Bronchus fibroblast of lung (primary cell): ENCODE measurements at places on chromosomes 12 and 14. TPM values are rescaled to one million over a fixed set of nuclear protein-coding genes. Genes with fewer than 3 reads are reported as not detected.

PPP1R12A gene
- 33.3 and 39.0 TPM in 2 replicates for total RNA-seq

CYP27B1 gene
- total RNA-seq: 0.15 and 1.7 TPM in 2 replicates

PPTC7 gene
- 3.1 and 4.9 TPM in 2 replicates for total RNA-seq

ARHGEF25 gene
- 15.6 and 16.5 TPM in 2 replicates for total RNA-seq

TOMM20L gene
- total RNA-seq: not detected in 2 replicates

TAS2R8 gene
- total RNA-seq: not detected in 2 replicates

KRT72 gene
- not detected in 2 replicates for total RNA-seq
